ENCODE measurements at places on chromosomes 5 and 9. TPM values are rescaled to one million over a fixed set of nuclear protein-coding genes. Genes with fewer than 3 reads are reported as not detected.
A peak's percentile ranks its signal among the peaks of the same experiment; 100 is the strongest.

- no peak for DNase-seq
Measured at GRCh38 chr5:150542933-150543445, 35.1 kb downstream of the NDST1 start.

DNA sequence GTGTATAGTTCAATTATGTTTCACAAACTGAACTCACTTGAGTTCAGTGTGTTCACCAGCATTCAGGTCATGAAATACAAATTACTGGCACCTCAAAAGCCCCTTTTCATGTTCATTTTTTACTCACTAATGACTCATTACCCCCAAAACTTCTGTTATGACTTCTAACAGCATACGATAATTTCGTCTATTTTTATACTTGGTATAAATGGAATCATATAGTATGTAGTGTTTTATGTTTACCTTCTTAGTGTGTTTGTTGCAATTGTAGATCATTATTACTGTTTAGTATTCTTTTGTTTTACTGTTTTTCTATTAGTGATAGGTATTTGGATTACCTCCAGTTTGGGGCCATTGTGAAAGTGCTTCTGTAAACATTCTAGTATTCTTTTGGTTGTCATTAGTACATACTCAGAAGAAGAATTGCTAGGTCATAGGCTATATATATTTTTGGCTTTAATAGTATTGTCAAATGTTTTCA is 33.4 kb downstream of the DDX4 start:
- no peak for DNase-seq

- no peak for DNase-seq
Measured at GRCh38 chr5:124154714-124155113, 591.7 kb downstream of the ZNF608 start.

- no peak for DNase-seq
Measured at GRCh38 chr9:106707291-106707690, 155.7 kb upstream of the ZNF462 start.

GRCh38 chr9:78371981-78372380 is 75.1 kb downstream of the PSAT1 start:
- DNase-seq, result no peak

DNA sequence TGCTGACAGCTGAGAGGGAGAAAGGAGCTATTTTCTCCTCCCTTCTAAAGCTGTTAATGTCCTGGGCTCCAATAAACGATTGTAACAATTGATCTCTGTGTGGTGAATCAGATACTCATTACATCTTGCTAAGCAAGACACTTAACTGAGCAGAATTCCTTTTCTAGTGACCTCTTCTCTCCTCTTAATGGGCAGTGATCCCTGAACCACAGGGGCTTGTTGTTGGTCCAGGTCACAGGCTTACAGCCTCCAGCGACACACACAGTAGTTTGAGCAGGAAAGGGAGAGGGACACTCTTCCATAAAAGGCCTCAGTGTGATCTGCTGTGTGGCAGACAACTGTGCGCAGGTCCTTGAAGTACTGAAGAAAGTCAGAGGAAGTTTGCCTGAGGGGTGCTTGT is 58.5 kb upstream of the MYO10 start:
- no peak for DNase-seq

- DNase-seq, result no peak
Measured at GRCh38 chr5:61949054-61949678, 356.8 kb upstream of the KIF2A start.

DNA sequence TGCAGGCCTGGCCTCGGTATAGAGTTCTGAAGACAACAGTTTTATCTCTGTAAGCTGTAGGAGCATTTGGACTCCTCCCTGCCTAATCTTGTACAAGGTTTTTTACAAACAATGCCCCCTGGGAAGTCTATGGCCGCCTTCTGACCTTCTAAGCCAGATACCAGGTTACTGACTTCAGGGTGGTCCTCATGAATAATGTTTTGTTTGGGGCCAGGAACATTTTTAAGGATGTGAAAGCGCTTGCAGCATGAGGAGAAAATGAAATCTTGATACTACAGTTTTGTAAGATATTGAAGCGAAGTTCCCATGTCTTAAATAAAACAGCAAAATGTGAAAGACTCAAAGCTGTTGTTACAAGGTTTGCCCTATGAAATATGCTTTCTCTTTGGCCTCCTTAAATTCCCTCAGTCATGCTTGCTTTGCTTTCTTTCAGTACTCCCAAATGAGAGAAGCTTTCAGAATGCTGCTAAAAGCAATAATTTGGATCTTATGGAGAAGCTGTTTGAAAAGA is 5.2 kb downstream of the ANKDD1B start:
- DNase-seq, result no peak

GRCh38 chr9:12849486-12850003 is 74.7 kb downstream of the LURAP1L start:
- no peak for DNase-seq

DNA sequence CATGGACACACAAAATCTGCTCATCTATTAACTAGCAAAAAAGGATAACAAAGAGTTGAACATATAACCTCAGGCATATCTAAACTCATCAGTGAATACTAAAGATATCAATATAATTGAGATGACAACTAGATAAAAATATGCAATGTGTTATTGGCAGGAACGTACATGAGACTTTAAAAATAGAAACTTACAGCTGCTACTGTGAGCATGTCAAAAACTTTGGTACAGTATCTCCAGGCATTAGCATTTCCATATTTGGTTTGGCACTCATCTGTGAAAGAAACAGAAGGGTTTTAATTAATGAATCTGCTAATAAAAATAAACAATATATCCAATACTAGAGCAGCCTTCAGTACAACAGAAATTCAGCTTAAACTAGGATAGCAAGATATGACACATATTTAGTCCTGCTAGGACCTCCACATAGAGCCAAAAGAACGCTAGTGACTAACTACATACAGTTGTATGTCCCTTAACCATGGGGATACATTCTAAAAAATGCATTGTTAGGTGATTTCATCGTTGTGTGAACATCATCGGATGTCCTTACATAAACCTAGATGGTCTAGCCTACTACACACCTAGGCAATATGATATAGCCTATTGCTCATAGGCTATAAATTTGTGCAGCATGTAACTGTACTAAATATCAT is 10.5 kb upstream of the SCAI start:
- DNase-seq, result no peak

- DNase-seq, result no peak
Measured at GRCh38 chr9:110911659-110912418, 126.4 kb downstream of the LPAR1 start.

- DNase-seq, result no peak
Measured at GRCh38 chr5:128632264-128632663, 94.2 kb upstream of the FBN2 start.

- no peak for DNase-seq
Measured at GRCh38 chr9:87285183-87285850, 212.3 kb upstream of the DAPK1 start.

- DNase-seq, result no peak
Measured at GRCh38 chr5:120684213-120684612, 220.1 kb downstream of the PRR16 start.

GRCh38 chr5:84184857-84185256 is 199.8 kb downstream of the EDIL3 start:
- no peak for DNase-seq

DNA sequence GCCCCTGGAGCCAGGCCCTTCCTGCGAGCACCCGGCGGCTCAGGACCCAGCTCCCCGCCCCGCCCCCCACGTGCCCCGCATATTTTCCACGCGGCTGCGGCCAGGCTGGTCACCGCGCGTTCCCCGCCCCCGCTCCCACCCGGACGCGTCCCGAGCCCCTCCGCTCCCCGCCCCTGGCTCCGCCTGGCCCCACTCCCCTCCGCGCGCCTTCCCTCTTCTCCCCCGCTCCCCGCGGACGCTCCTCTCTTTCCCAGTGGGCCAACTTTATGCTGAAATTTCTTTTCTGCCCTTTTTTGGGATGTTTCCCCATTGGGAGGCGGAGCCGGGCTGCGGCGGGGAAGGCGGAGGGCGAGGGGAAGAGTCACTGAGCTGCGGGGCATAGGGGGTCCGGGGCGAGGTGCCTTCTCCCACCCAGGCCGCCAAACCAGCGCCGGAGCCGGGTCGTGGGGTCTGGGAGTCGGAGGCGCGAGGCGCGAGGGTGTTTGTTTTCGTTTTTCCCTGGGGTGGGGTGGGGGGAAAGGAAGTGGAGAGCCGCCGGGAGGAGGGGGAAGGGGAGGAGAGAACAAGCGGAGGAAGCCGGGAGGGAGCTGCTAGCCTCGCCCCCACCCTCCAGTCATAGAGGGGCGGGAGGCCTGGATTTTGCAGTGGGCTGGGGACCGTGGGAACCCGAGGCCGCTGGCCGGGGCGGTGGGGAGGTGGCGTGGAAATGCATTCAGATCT is 1.0 kb upstream of the TPM2 start:
- DNase-seq, result peak; percentile 81

- DNase-seq, result no peak
Measured at GRCh38 chr9:105360344-105360743, 87.5 kb upstream of the FSD1L start.

DNA sequence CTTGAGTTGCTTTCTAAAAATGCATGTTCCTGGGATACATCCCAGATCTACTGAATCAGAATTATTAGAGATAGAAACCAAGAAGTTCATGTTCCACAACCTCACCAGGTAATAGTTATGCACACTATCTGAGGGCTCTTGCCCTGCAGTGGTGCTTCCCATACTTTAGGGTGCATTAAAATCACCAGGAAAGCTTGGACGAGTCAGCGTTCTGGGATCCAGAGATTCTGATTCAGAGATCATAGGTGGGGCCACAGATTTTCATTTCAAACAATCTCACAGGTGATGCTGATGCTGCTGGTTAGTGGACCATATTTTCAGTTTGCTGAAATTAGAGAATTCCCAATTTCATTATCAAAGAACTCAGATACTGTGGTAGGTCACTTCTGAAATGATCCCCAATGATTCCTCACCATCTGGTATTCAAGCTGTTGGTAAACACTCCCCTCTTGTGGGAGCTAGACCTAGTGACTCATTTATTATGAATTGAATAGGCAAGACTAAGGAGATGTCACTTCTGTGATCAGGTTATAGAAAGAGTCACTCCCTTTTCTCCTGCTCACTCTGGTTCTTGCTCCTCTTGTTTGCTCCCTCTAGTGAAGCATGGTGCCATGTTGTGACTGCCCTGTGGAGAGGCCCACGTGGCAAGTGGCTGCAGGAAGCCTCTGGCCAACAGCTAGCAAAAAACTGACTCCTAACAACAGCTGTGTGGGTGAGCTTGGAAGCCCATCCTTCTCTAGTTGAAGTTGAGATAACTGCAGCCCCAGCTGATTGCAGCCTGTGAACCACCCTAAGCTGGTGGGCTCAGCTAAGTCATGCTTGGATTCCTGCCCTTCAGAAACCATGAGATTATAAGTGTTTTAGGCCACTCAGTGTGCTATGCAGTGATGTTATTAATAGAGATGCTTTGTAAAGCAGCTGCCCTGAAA is 59.8 kb downstream of the SH3TC2 start:
- no peak for DNase-seq

- no peak for DNase-seq
Measured at GRCh38 chr9:34097865-34098264, 28.6 kb downstream of the DCAF12 start.

GRCh38 chr5:40571729-40572128 is 108.0 kb upstream of the PTGER4 start:
- no peak for DNase-seq

DNA sequence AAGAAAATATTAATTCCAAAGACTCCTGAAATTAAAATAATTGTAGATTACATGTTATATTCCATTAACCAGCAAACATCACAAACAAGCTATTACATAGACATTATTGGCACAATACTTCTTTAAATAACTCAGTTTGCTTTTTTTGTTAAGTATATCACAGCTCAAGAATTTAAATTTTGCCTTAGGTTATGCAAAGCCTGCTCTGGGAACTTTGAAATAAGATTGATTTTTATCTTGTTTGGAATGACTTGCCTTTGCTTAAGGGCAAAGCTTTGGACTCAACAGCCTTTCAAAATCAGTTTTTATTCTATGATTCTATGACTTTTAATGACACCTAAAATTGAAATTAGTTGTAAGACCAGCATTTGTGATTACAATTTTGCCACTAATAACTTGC is 78.2 kb downstream of the ALDH7A1 start:
- DNase-seq, result no peak

DNA sequence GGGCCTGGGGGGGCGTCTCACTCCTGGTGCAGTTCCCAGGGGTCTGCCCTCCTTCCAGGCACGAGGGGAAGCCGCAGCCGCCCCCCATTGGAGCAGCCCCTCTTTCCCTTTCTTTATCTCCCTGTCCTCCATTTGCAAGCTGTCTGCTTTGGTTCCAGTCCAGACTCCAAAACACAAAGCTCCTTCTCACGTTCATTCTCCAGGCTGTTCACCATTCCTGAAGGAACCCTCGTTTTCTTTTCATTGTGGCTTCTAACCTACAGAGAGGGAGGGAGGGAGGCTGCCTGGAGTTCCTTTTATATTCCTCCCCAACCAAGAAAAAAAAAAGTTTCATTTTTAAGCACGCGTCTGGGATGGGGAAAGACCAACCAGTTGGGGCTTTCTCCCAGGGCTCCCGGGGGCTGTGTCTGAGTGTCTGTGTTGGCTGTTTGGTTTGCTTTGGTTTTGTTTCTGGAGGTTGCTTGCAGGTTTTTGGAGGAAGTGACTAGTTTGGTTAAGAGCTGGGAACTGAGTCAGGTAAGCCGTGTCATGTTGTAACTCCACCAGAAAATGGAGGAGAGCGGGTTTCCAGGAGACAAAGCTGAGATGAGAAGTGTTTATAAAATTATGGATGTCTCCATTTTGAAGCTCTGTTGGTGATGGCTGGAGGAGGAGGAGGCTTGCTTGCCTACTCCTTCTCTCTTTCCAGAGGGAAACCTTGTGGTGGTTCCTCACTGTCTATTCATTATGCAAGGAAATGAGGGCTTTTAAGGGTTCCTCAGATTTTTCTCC is 1.6 kb downstream of the ZNF462 start:
- DNase-seq, result no peak

DNA sequence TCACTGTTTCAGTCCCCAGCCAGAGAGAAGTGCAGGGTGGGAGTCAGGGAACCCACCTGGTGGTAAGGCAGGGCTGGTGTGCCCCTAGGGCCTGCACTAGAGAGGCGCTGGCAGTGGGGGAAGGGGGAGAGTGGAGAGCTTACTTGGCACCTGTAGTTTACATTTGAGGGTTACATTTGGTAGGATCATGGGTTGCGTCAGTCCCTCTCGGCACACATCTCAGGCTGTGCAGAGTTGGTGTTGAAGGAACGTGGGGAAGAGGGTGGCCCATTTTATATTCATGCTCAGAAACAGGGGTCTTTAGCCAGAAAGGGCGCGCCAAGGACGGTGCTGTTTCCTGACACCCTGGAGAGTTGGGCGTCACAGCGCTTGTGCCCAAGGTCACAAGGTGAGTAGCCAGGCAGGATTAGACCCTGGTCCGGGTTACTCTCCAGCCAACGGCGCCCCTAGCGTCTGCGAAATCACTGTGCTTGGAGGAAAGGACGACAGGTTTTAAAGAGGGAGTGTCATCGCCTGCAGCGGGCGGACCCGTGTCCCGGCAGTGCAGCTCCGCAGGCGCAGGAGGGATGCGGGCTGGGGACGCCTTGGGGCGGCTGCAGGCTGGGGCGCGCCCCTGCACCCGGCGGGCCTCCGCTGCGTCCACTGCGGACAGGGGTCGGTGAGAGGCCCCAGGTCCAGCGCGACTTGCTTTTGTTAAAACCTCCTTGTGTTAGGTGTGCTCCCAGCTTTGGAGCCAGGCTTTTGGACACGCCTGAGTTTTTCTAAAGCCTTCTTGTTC is 272.6 kb downstream of the FANCC start:
- DNase-seq, result no peak

The PCDHGA2 gene
- 8.6 TPM for total RNA-seq

The PCDHGC5 gene
- total RNA-seq, result 3.5 TPM

The DIAPH1 gene
- total RNA-seq, result 58.8 TPM

The C5orf47 gene
- total RNA-seq, result not detected

The GDA gene
- total RNA-seq, result not detected

The SOHLH1 gene
- total RNA-seq, result not detected

The OBP2B gene
- not detected for total RNA-seq

The DDX4 gene
- not detected for total RNA-seq

The NIPAL4 gene
- under 0.01 TPM for total RNA-seq
